ENCODE measurements at places on chromosomes 12 and 14.

DNA sequence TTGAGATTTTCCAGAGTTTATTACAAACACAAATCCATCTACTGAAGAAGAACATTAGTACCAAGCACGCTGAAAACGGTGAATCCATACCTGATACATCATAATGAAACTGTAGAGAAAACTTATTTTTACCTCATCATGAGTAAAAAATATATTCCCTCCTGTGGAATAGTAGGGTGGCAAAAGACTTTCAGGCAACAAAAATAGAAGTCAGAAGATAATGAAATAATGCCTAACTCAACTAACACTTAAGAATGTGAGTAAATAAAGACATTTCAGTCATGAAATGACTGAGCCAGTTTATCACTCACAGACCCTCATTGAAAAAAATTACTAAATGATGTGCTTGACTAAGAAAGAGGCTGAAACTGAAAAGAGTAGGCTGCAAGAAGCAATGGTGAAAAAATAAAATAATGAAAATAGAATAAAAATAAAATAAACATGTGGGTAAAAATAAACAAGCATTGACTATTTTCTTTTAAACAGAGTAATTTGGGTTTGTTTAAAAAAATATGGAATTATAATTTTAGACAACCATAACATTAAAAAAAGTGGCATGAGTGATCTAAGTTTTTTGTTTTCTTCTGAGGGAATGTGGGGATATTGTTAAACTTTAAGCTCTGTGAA is 148.6 kb downstream of the ASCL1 start:
- DNase-seq = no peak

DNA sequence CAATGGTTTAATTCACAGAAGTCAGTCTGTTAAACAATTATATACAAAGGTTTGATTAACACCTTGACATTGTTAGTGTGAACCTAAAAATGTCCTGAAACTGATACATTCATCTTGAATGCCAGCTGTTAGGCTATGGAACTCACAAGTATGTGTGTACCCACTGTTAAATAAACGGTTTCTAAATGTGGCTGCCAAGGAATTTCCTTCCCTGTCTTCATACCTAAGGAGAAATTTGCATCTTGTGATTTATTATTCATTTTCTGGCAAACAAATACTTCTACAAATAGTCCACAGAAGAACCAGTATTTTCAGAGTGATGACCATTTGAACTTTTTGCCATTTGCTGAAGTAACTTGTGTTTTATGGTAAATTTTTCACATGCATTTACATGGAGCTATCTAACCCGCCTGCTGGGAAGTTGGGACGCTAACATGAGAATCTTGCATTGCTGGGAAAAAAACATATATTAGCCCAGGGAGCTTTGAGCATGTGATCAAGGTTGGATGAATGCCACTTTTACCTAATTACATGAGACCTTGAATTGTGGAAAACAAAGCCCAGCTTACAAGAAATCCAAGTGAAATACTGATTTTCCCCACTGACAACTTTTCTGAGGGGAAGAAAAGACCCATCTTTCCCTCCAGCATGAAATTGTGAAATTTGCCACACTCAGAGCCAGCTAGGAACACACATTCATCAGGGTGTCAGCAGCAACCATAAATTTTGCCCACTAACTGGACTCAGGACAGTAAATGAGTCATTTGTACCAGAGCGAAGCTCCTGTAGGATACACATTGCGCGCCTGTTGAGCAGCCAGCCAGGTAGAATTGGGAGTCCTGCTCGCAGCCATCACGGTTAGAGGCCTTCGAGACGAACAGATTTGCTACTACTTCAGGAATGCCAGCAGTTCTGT is 118.0 kb downstream of the KICS2 start:
- DNase-seq = peak; percentile 59

GRCh38 chr14:55347040-55347439 is 64.6 kb downstream of the ATG14 start:
- DNase-seq = no peak

GRCh38 chr12:121288986-121289385 is 7.5 kb downstream of the CAMKK2 start:
- no peak for DNase-seq

- no peak for DNase-seq
These were observed 6.7 kb upstream of the C12orf50 start for GRCh38 chr12:88035907-88036289.

GRCh38 chr12:32502693-32503502 is 103.5 kb downstream of the FGD4 start:
- peak; percentile 91 for DNase-seq

- DNase-seq = no peak
These were observed 5.9 kb downstream of the LRRC9 start for GRCh38 chr14:59925797-59926196.

DNA sequence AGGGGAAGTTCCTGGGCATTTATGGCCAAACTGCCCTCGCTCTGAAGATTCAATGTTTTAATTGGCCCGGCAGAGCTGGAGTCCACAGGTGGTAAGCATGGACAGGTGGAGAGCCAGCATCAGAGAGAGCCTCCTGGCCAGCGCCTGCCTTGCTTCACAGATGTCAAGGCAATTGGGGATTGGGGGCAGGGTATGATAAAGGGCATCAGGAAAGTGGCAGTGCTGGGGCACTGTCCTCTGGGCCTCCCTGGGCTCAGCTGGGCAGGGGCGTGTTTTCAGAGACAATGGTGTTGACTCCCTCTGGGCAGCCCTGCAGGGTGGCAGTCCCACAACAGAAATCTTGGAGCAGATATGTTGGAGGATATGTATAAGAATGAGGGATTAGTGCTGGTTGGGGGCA is 237.3 kb downstream of the CACNA1C start:
- no peak for DNase-seq

GRCh38 chr14:50783563-50783962 is 47.4 kb downstream of the NIN start:
- DNase-seq = no peak

DNA sequence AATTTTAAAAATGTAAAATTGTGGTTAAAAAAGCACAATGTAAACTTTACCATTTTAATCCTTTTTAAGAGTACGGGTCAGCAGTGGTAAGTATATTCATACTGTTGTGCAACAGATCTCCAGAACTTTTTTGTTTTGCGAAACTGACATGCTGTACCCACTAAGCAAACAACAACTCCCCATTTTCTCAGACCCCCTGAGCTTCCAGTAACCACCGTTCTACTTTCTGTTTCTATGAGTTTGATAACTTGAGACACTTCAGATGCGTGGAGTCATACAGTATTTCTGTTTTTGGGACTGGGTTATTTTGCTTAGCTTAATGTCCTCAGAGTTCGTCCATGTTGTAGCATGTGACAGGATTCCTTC is 38.0 kb downstream of the CHST11 start:
- DNase-seq = no peak

- DNase-seq = no peak
These were observed 84.4 kb downstream of the SLC25A47 start for GRCh38 chr14:100407376-100408102.
